ENCODE measurements at places on chromosomes 3 and 15. TPM values are rescaled to one million over a fixed set of nuclear protein-coding genes. Genes with fewer than 3 reads are reported as not detected.

DNA sequence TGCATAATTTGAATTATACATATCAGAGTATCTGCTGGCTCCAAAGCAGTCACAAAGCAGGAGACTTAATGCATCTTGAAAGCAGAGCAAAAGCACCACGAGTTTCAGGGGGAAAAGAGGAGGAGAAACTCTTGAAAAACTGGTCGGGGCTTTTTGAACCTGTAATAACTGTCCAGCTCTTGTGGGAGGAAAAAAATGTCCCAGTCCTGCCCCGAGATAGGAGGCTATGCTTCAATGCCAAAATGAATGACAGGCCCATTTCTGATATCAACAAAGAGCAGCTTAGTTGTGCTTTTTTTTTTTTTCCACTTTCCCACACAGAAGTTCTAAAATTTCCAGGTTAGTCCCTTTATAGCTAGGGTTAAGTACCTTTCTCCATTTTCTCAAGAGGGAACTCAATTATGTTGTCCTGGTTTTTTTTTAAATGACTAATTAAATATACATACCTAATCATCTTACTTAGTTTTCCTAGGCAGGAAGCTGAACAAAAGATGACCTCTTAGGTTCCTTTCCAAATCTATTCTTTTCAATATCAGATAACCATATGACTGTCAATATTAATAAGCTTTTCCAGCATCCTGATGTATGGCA lies 120.2 kb downstream of the TFDP2 start:
- DNase-seq = no peak

- no peak for DNase-seq
Measured at GRCh38 chr3:19485267-19485666, 337.0 kb downstream of the KCNH8 start.

GRCh38 chr3:89947337-89947954 lies 840.0 kb downstream of the EPHA3 start:
- DNase-seq = peak; percentile 4

GRCh38 chr15:72319360-72319984 lies 485 bp downstream of the CELF6 start:
- DNase-seq = peak; percentile 61

DNA sequence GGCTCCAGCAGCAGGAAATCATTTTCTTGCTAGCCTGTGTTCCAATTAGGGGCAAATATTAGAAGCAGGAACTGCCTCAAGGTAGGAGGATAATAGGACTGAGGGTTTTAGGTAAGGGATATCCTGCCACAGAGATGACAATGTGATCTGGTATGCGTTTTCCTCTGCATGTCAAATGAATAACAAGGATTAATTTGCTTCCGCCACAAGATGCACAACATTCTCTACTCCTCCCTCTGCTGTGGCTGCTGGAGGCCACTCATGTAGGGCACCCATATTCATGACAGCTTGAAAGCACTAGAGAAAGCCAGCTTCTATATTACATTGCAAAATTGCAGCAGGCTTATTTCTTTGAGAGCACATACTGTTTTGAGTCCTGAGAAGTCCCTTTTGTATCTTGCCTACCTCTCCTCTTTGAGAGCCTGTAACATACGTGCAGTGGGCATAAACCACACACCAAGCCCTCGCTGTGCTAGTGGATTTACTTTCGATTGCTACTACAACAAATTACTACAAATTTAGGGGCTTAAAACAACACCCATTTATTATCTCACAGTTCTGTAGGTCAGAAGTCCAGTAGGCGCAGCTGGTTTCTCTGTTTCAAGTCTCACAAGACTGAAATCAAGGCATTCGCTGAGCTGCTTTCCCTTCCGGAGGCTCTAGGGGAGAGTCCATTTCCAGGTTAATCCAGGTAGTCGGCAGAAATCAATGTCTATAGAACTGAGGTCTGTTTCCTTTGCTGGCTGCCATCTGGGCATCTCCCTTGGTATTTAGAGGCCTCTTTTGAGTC lies 5.9 kb upstream of the CD47 start:
- no peak for DNase-seq

DNA sequence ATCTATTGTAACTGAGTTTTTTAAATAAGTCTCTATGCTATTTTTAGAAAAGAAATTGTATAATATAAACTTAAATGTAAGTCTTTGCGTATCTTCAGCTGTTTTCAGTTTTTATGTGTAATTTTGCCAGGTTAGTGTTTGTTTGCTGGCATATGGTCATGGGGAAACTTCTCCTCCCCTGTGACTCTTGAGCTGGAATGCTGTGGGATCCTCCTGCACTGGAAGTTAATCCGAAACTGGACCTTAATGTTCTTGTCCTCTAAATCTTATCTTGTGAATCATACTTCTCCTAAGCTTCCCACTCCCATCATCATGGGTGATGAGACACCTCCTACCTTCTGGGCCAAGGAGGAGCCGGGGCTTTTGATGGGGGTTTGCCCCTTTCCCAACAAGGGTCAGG lies 52.4 kb upstream of the CHST2 start:
- no peak for DNase-seq

- no peak for DNase-seq
Measured at GRCh38 chr3:115165266-115165665, 18.2 kb upstream of the ZBTB20 start.

Gene TJP1
- 166 TPM for total RNA-seq

Gene ANKRD34C
- total RNA-seq = 0.94 TPM

DNA sequence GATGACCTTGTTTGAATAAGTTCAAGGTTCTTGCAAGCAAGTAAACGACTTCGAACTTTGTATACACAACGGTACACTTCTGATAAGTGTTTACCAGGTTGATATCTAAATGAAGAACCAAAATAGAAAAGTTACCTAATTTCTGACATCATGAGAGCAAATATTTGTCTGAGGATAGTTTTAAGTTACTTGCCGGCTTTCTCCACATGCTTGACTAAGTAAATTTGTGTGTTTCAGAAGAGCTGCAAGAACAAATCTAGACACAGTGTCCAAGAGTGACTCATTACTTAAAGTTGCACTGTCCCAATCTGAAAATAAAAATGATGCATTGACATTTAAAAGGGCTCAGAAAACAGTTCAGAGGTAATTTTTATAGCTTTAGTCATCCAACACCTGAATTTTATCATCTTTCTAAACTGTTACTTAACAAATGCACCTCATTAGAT lies 115.1 kb downstream of the HERC1 start:
- no peak for DNase-seq

- DNase-seq = no peak
Measured at GRCh38 chr3:168981396-168981795, 682.1 kb downstream of the MECOM start.

Gene ADAMTSL3
- total RNA-seq = 11.0 TPM

Gene FXR1
- total RNA-seq = 196 TPM

Gene SLCO2A1
- 30.4 TPM for total RNA-seq

- DNase-seq = no peak
Measured at GRCh38 chr3:160931474-160931873, 173.7 kb downstream of the B3GALNT1 start.

DNA sequence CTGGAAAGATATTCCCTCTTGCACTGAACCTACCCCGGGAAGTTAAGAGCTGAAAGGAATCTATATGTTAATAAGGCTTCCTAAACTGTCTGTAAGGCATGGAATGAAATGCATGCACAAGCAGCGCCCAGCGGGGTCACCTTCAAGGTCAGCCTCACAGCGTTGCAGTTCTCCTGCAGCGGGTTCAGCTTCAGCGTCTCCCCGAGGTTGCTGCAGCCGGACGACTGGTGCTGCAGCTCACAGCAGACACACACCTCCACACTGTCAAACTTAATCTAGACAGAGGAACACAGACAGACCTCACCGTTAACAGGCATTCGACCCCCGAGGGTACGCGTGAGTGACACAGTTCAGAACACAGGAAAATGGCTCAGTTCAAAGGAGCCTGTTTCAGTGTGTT lies 73.3 kb downstream of the NSMCE3 start:
- no peak for DNase-seq

Gene CNTN6
- not detected for total RNA-seq

GRCh38 chr15:71054286-71054952 lies 60.9 kb upstream of the THSD4 start:
- DNase-seq = no peak

GRCh38 chr3:108185536-108185935 lies 36.7 kb downstream of the IFT57 start:
- DNase-seq = no peak

Gene GOLGA6L26
- not detected for total RNA-seq

- no peak for DNase-seq
Measured at GRCh38 chr15:67554580-67554979, 12.1 kb downstream of the MAP2K5 start.

Gene MKRN3
- not detected for total RNA-seq

Measured in heart right ventricle (tissue), 16 donors.